Endothelial cell of umbilical vein (primary cell): ENCODE measurements at places on chromosomes 5 and 9. TPM values are rescaled to one million over a fixed set of nuclear protein-coding genes. Genes with fewer than 3 reads are reported as not detected.

Gene OR13C4
- total RNA-seq = not detected in 2 replicates

Gene ADRB2
- total RNA-seq = 0.60 and 0.86 TPM in 2 replicates

Gene TOR1B
- 23.1 and 29.5 TPM in 2 replicates for total RNA-seq

GRCh38 chr5:129963359-129963758 is 59.1 kb downstream of the CHSY3 start:
- no peaks in the 10 kb centered on the region for H3K36me3 ChIP-seq
- peaks cover 11% of the 10 kb centered on the region for H3K4me1 ChIP-seq
- DNase-seq = peak; percentile 90
- H3K4me3 ChIP-seq = no peak overlapping the region
- no peak overlapping the region for H3K27ac ChIP-seq
- H3K27me3 ChIP-seq = no peaks in the 10 kb centered on the region

DNA sequence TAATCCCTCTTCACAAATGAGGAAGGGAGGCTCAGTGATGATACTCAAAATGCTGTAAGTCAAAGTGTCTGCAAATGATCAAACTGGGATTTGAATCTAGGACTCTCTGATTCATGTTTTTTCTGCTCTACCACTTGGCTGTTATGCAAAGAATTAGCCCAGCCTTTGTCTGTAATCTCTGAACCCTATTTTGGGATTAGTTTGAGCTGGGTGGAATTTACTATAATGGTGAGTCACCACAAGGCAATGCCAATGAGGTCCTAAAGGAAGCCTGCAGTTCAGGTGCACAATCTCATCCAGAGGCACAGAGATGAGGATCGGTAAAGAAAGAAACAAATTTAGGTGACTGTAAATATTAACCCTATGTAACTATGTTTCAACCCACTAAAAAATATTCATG is 29.2 kb downstream of the RFK start:
- H3K27ac ChIP-seq = no peak overlapping the region
- H3K27me3 ChIP-seq = no peaks in the 10 kb centered on the region
- H3K36me3 ChIP-seq = no peaks in the 10 kb centered on the region
- no peak overlapping the region for H3K4me3 ChIP-seq

- no peak overlapping the region for H3K27ac ChIP-seq
- no peaks in the 10 kb centered on the region for H3K36me3 ChIP-seq
- no peak for DNase-seq
- H3K27me3 ChIP-seq = no peaks in the 10 kb centered on the region
- H3K4me3 ChIP-seq = no peak overlapping the region
These were observed 312.8 kb upstream of the IRX1 start for GRCh38 chr5:3282841-3283240.

DNA sequence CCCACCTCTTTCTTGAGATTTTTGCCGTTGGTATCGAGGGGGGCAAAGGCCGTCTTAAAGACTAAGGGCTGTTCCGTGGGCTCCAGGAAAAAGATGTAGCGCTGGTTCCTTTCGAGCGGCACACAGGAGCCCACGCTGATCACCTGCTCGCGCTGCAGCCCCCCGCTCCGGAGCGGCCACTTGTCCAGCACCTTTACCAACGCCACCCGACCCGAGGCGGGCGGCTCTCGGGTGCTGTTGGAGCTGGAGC is 781 bp downstream of the NRG2 start:
- DNase-seq = peak; percentile 41
- peaks cover 27% of the 10 kb centered on the region for H3K4me1 ChIP-seq
- no peaks in the 10 kb centered on the region for H3K36me3 ChIP-seq
- peaks cover 11% of the 10 kb centered on the region for H3K27me3 ChIP-seq

DNA sequence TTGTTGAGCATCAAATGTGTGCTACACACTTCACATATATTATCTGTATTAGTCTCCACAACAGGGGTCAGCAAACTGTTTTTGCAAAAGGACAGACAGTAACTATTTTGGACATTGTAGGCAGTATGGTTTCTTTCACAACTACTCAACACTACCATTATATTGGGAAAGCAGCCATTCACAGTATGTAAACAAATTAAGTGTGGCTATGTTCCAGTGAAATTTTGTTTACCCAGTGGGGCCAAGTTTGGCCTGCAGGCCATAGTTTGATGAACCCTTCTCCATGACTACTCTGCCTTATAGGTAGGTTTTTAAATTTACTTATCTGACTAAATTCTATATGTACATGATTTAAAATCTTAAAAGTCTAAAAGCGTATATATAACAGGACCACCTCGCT is 13.0 kb upstream of the FAM151B start:
- no peaks in the 10 kb centered on the region for H3K4me1 ChIP-seq
- no peaks in the 10 kb centered on the region for H3K27me3 ChIP-seq
- no peak for DNase-seq
- no peaks in the 10 kb centered on the region for H3K36me3 ChIP-seq
- H3K27ac ChIP-seq = no peak overlapping the region

DNA sequence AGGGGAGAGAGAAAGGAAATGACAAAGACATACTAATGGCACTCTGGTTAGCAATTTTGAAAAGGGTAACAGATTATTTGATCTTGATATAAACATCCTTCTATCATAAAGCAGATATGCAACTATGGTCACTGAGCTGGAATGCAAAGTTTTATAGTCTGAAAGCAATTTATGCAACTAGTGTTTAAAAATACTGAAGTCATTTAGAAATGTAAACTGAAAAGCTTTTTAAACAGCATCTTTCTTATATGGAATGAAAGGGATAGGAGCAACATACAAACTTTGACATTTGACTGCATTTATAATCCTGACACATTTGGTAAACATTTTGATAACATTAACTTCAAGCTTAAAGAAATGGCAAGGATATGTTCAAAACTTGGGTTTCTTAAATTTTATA is 28.7 kb upstream of the ADAMTS19 start:
- H3K36me3 ChIP-seq = no peaks in the 10 kb centered on the region
- H3K4me1 ChIP-seq = no peaks in the 10 kb centered on the region
- H3K27ac ChIP-seq = no peak overlapping the region
- no peaks in the 10 kb centered on the region for H3K27me3 ChIP-seq

DNA sequence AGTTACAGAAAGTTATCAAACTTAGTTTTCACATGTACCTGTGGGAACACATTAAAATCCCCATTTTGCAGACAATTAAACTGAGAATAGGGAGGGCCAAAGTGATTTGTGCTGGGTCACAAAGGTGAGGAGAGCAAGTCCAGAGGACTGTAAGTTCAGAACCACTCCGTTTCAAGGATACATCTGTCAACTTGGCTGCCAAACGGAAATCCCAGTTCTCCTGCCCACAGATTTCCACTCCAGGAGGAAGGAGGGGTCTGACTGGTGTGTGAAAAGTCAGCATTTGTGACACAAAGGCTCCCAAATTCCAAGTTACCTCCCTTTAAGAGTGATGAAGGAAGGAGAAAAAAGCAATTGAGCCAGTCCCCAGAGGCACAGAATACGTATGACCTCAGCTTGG is 42.3 kb downstream of the PRELID2 start:
- H3K27me3 ChIP-seq = no peaks in the 10 kb centered on the region
- no peak overlapping the region for H3K4me3 ChIP-seq
- no peak overlapping the region for H3K27ac ChIP-seq
- peaks cover 11% of the 10 kb centered on the region for H3K4me1 ChIP-seq
- no peak for DNase-seq

- H3K4me1 ChIP-seq = peaks cover 11% of the 10 kb centered on the region
- no peaks in the 10 kb centered on the region for H3K36me3 ChIP-seq
- no peaks in the 10 kb centered on the region for H3K27me3 ChIP-seq
- DNase-seq = no peak
- no peak overlapping the region for H3K27ac ChIP-seq
These were observed 49.0 kb upstream of the ABL1 start for GRCh38 chr9:130785940-130786508.

DNA sequence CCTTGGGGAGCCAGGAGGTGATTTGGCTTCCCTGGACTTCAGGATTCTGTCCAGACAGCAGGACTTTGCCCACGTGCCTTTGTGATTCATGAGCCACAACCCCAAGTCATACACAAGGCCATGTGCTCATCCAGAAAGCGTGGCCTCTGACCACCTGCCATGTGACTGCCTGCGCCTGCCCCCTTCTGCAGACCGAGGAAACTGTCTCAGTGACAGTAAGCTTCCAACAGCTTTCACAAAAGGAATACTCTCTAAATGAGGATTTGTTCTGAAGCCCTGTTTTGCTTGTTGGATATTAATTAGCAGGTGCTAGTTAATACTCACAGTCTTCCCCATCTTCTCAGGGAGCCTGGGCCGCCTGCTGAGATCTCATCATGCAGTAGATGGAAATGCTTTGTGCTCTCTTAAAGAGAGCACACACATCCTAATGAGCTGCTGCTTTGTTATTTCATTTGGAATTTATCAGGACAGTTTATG is 36.9 kb upstream of the ANGPTL2 start:
- DNase-seq = no peak
- H3K4me3 ChIP-seq = no peak overlapping the region
- no peaks in the 10 kb centered on the region for H3K27me3 ChIP-seq
- H3K27ac ChIP-seq = no peak overlapping the region
- H3K4me1 ChIP-seq = peaks cover 26% of the 10 kb centered on the region

DNA sequence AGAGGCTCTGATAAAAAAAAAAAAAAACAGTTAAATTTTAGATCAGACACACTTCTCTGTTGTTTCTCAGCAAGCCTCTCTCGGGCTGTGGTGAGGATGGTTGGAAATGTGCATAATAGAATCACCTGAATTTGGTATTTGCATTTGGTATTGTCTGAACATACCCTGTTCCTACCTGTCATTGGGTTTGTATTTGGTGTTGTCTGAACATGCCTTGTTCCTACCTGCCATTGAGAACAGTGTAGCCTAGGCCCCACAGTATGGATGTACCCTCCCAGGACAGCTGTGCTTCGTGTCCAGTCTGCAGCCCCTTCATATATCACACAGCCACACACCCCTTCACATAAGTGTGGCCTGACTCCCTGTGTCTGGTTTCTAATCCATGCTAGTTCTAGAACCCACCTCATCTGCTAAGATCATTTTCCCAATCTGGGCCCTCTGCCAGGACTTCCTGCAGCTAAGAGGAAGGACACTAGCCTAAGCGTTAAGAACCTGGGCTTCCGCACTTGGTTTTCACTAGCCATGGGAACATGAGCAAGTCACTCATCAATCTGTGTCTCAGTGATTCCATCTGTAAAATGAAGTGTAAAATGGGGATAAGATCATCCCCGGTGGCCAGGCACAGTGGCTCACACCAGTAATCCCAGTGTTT is 49.2 kb downstream of the ITGA2 start:
- H3K4me3 ChIP-seq = no peak overlapping the region
- no peaks in the 10 kb centered on the region for H3K36me3 ChIP-seq
- H3K27me3 ChIP-seq = no peaks in the 10 kb centered on the region
- peaks cover 34% of the 10 kb centered on the region for H3K4me1 ChIP-seq
- H3K27ac ChIP-seq = peak overlapping the region; percentile 54

GRCh38 chr5:54024466-54024865 is 285.9 kb downstream of the ARL15 start:
- H3K4me1 ChIP-seq = peaks cover 7% of the 10 kb centered on the region
- no peak overlapping the region for H3K4me3 ChIP-seq
- no peak overlapping the region for H3K27ac ChIP-seq
- no peaks in the 10 kb centered on the region for H3K36me3 ChIP-seq
- DNase-seq = no peak
- no peaks in the 10 kb centered on the region for H3K27me3 ChIP-seq

DNA sequence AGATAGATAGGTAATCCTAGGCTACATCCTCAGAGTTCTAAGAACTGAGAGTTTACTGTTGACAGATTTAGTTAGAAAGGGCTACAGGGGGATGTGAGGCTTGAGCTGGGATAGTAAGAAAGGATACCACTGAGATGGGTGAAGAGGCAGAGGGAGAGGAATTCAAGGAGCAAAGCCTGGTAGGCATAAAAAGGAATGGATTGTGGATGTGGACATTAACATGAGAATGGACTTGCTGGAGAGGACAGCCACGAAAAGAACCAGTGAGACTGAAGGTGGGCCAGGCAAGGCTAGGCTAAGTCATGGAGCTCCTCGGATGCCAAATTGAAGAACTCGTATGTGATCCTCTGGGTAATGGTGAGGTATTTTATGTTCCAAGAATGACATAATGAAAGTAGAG is 211.9 kb downstream of the AOPEP start:
- H3K4me1 ChIP-seq = peaks cover 31% of the 10 kb centered on the region
- H3K36me3 ChIP-seq = no peaks in the 10 kb centered on the region
- no peak for DNase-seq
- H3K27ac ChIP-seq = peak overlapping the region; percentile 45
- H3K27me3 ChIP-seq = no peaks in the 10 kb centered on the region

DNA sequence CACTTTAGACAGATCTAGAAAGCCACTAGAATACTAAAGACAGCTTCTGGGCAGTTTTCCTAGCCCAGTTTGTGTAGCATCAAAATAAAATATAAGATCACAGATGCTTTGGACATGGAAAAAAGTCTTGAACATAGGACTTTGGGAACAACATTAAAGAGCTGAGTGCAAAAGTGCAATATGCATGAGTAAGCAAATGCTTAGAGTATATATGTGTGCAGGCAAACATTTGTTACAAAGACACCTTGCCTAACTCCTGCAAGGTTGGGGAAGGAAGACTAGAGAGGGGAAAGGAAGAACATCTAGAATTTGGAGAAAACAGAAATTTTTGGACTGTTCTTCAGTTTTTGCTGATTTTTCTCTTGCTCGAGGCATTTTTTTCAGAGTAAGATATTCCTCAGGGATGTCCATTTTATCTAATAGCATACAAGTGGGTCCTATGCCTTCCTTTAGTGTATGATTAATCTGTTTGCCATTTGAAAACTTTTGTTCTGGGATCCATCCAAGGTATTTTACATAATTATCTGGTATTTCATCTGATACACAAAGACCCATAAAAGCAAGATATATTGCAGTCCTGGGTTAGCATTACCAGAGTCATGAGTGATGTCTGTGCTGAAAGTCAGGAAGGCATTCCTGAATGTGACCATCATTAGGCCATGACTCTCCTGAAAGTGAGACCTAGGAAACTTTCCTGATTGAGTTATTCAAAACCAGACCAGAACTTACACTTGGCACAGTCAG is 142.0 kb upstream of the RGMB start:
- H3K27ac ChIP-seq = no peak overlapping the region
- no peak for DNase-seq
- no peaks in the 10 kb centered on the region for H3K36me3 ChIP-seq

DNA sequence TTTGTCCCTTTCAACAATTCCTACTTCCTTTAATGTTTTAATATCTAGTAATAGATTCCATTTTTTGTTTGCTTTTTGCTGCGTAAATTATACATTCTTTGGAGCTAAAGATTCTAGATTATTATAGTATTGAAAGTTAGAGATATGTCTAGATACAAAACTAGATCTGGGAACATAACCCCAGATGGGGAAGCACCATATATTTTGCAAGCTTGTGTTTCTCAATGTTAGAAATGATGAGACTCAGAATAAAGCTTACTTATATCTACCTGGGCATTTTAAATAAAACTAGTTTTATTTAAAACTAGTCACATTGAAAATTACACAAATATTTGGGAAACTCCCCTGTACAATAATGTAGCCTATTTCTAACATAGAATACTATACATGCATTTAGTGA is 32.2 kb downstream of the TRIO start:
- H3K4me1 ChIP-seq = peaks cover 46% of the 10 kb centered on the region
- no peak overlapping the region for H3K27ac ChIP-seq
- H3K4me3 ChIP-seq = no peak overlapping the region
- DNase-seq = no peak

- no peak for DNase-seq
- no peak overlapping the region for H3K4me3 ChIP-seq
- no peak overlapping the region for H3K27ac ChIP-seq
These were observed 2.9 kb upstream of the VDAC1 start for GRCh38 chr5:134007581-134008265.

- H3K4me1 ChIP-seq = no peaks in the 10 kb centered on the region
These were observed 9.7 kb downstream of the SEMA6A start for GRCh38 chr5:116564756-116565490.
